ENCODE measurements at places on chromosomes 11 and 22. TPM values are rescaled to one million over a fixed set of nuclear protein-coding genes. Genes with fewer than 3 reads are reported as not detected.

- DNase-seq, result peak; percentile 40
Observed at GRCh38 chr11:72723508-72723907, 28.7 kb downstream of the ARAP1 start.

DNA sequence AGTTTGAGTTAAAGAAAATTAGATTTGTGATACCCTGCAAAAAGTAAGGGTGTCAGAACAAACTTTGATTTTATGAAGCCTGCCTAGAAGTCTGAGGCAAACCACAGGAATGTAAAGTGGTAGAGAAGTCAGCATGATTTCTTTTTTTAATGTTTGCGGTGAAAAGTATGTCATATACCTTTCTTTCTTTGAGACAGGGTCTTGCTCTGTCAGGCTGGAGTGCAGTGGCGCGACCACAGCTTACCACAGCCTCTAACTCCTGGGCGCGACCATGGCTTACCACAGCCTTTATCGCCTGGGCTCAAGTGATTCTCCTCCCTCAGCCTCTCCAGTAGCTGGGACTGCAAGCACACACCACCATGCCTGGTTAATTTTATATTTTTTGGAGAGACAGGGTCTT, 4.7 kb downstream of the API5 start:
- DNase-seq, result no peak

Gene DEPDC7
- 2.2 TPM for total RNA-seq

Gene SCO2
- not detected for total RNA-seq

- DNase-seq, result peak; percentile 4
Observed at GRCh38 chr22:17057959-17058814, 26.6 kb upstream of the IL17RA start.

- DNase-seq, result no peak
Observed at GRCh38 chr22:49413146-49413545, 414.5 kb downstream of the BRD1 start.

Gene MRGPRF
- total RNA-seq, result 2.5 TPM

DNA sequence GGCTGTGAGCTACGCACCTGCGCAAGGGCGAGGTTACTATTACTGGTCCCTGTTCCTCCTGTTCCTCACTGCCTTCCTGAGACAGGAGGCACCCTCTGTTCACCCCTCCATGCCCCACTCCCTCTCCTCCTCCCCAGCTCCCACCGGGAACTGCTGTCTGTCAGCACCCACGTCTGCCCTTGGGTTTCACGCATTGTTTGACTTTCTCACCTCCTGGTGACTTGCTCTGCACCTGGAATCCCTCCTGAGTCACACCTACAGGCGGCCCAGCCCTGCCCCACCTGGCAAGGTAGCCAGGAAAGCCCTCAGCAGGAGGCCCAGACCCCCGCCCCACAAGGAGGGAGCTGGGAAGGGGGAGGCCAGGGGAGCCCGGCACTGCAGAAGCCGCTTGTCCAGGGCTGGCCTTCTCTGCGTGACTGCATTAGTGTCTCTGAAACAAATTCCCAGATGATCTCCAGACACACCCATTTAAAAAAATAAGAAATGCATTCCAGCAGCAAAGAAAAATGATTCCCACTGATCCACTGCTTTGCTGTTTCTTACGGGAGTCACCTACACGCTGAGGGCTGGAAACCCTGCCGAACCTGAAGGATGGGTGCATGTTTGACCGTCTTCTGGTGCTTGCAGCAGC, 86.4 kb downstream of the CELSR1 start:
- DNase-seq, result no peak

Gene RBFOX2
- 67.0 TPM for total RNA-seq

Gene OR2AG2
- 0.14 TPM for total RNA-seq

DNA sequence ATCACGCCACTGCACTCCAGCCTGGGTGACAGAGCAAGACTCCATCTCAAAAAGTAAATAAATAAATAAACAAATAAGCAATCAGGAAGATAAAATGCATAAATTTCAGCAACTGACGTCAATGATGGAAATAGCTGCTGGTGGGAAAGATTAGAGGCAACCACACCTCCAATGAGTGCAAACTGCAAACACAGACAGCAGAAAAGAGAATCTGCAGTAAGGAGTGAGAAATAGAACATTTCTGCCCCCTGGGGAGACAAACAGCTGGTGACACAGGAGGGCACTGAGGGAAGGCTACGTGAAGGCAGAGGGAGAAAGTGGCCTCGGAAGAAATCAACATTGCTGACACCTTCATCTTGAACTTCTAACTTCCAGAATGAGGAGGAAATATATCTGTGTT, 6.5 kb downstream of the PI4KA start:
- DNase-seq, result no peak

DNA sequence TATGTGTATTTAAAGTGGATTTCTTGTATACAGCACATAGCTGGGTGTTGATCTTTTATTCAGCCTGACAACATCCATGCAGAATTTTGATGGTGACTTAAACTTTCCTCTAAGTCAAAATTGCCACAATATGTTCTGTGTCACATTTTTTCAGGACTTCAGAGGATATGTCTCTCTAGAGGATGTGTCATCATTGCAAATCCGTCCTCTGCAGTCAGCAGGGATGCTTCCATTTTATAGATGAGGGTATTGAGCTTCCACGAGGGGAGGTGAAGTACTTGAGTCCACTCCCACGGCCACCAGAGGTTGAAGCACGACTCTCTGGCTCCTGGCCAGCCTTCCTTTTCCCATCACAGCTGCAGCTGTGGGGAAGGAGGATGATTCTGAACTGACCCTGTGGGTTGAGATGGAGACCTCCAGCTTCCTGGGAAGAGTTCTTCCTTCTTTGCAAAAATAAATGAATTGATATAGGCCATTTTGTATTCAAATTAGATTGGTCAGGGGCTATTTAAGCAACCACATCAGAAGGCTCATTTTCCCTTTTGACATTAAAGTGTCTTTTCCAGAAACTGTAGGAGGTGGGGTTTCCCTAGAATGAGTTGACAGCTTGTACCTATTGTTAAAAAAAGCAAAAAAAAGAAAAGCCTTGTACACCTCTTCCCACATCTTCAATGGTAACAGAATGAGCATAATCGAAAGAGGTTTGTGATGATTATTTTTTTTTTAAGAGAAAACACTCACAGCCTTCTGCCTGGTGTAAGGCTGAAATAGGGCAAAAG, 55.2 kb upstream of the MYEOV start:
- no peak for DNase-seq

Gene MYOD1
- total RNA-seq, result not detected

Gene CHRM1
- not detected for total RNA-seq

DNA sequence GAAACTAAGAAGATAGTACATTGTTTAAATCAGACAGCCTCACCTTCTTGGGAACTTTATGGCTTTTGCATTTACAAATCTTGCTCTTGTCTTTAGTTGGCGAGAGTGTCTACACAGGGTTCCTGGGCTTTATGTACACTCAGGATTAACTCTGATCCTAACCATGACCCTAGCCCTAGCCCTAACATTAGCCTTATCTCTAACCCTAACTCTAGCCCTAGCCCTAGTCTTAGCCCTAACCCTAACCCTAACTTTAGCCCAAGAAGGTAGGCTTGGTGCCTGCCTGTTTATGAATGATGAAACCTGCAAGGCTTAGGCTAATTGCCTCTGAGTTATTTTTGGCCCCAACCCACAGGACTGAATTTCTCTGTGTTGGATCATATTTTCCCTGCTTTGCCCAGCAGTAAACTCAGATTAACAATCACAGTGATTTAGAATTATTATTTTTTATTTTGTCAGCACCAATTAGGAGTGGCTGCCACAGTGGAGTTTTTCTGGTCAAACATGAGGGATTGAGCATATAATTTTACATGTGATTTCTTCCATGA, 44.1 kb upstream of the OR9Q1 start:
- DNase-seq, result no peak

DNA sequence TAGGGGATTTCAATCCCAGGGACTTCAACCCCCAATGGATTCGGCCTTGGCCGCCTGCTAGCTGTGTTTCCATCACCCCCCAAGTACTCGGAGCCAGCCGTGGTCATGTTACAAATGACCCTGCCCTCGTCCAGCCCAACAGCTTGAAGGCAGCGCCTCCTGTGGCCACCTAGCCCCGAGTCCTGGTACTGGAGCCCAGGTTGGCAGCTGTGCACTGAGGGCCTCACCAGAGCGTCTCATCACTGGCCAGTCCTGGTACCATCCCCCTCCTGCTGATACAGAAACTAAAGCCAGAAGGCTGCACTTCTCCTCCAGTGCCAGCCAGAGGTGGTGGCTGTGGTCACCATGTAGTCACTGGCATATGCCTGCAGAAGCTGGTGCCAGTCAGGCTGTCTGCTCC, 44.9 kb upstream of the FADD start:
- DNase-seq, result no peak

Gene OR2D2
- not detected for total RNA-seq

GRCh38 chr11:118641397-118642019, 34.1 kb downstream of the PHLDB1 start:
- no peak for DNase-seq

- DNase-seq, result no peak
Observed at GRCh38 chr11:35516403-35516802, 9.0 kb downstream of the PAMR1 start.

Gene OR6T1
- total RNA-seq, result not detected

Gene OOSP4B
- total RNA-seq, result not detected

DNA sequence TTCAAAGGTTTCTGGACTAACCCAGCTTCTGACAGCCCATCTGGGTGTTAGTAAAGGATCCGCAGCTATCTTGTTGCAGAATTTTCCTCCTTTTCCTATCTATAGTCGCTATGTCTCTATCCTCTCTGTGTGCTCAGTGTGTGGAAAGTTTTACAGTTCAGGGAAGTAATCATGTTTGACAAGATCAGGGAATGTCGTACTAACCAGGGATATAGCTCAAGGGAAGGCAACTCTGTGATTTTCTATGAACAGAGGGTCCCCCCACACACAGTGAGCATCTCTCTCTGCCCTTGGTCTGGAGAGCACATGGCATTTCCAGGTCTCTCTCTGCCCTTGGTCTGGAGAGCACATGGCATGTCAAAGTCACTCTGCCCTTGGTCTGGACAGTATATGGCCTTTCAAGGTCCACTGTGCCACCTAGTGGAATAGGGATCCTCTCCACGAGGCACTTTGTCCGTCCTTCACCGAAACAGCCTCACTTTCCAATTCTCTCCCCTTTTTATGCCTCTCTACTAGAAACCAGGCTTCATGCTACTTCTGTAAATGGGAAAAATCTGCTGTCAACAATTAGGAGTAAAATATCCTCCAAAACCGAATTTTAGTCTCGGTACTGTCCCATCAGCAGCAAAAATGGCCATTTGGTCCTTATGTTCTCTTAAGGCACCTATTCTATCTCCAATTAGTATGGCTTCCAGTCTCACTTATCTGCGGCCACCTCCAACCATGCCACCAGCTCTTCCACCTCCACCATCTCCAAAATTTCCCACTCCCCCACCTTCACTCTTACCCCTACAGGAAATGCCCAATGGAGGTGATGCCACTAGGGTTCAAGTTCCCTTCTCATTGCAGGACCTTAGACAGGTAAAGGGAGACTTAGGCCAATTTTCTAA, 88.7 kb downstream of the IGLL5 start:
- no peak for DNase-seq

DNA sequence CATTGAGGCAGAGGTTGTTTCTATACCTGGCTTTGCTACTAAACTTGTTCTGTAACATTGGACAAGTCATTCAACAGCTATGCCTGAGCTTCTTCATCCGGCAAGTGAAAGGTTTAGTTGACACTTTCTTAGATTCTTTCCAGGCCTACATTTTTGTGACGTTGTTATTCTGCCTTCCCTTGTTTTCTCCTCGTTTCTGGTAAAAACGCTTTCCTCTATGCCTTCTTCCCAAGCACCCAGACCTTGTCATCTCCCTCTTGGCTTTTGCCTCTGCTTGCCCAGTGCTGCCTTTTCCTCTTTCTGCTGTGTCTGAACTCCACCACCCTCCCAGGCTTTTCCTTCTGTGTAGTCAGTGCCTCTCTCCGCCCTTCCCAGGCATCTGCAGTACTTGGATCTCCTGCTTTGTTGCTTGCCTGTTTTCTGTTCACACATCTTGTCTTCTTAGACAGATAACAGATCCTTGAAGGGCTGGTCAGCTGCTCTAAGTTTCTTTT, 1.4 kb upstream of the AMOTL1 start:
- no peak for DNase-seq

Gene TSPAN32
- total RNA-seq, result not detected

DNA sequence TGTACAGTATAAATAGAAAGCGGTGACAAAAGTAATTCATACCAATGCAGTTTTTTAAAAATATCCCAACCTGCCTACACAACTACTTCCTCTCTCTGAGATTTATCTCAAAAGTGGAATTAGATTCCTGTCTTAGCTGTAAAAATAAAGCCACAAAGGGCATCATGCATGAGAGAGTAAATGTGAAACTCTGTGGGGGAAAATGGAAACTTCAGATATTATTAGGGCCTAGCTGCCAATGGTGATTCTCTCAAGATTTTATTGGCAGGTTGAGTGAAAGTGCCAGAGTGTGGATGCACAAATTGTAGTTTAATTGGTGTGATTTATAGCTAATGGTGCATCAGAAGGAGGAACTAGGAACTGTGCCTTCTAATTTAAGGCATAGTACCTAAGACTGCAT, 356.9 kb upstream of the CCDC90B start:
- no peak for DNase-seq

- DNase-seq, result no peak
Observed at GRCh38 chr11:83881428-83881827, 595.3 kb upstream of the CCDC90B start.

DNA sequence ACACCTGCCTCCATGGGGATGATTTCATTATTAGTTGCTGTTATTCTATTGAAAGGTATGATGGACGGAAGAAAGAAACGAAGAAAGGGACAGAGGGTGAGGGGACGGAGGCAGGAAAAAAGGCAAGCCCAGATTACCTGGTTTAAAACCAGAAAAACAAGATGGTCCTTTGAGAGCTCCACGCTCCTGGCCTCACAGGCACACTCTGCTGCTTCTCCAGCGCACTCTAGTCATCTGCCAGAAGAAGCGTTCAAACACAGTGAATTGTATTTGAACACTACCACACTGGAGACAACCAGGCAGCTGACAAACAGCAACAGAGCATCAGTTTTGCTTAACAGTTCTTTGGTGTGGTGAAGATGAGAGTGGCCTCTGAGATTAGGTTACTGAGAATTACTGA, 216.9 kb downstream of the CADM1 start:
- DNase-seq, result no peak

DNA sequence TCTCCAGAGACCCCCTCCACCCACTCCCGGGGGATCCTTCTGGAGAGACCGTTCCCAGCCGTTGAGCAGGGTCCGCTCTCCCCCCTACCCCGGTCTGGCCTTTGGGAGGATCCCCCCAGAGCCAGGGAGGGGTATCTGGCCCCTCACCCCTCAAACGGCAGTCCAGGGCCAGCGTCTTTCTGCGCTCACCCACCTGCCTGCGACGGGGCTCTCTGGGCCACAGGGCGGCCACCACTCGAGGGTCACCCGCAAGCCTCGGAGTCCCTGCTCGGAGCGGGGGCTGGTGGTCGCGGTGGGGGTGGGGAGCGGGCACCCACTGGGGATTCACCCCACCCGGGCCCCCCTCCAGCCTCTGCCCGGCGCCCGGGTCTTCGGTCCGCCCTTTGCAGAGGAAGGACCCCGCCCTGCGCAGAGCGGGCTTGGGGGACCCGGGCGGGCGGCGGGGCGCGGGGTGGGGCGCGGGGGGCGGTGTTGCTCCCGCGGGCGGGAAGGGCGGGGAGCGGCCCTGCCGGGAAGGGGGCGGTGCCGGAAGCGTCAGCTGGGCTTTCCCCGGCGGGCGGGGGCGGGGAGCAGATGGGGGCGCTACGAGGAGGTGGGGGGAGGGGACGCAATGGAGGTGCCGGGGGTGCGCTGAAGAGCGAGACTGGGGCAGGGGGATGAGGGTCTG, 16.6 kb downstream of the CRELD2 start:
- DNase-seq, result no peak

- no peak for DNase-seq
Observed at GRCh38 chr11:70307176-70307575, 36.7 kb downstream of the PPFIA1 start.

GRCh38 chr11:128822130-128822529, 45.0 kb downstream of the KCNJ1 start:
- DNase-seq, result no peak

Gene APOA1
- not detected for total RNA-seq

Gene OMP
- total RNA-seq, result not detected
